ENCODE measurements at places on chromosomes 2 and 18.

DNA sequence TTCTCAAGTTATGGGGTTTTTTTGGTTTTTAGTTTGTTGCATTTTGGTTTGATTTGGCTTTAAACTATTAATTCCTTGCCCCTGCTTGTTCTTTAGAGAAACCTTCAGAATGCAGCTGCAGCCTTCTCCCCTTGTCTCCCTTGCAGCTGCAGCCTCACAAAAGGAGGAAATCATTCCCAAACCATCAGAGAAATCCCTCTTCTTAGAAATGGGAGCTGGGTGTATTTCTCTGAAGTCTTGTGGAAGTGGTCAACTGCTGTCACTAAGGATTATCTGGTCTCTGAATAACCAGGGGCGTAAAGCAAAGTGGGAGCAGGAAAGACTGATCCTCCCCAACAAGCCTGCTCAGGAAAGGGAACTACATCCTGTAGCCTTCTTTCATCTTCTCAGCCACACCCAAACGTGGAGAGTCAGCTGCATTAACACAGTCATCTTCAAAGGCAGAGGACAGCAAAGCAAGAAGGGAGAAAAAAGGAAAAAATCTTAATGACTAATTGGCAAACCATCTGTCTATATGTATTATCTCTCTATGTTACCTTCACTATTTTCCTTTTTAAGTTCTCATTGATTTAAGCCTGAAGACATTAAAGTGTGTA lies 1834.1 kb upstream of the PIK3C3 start:
- no peak for DNase-seq

DNA sequence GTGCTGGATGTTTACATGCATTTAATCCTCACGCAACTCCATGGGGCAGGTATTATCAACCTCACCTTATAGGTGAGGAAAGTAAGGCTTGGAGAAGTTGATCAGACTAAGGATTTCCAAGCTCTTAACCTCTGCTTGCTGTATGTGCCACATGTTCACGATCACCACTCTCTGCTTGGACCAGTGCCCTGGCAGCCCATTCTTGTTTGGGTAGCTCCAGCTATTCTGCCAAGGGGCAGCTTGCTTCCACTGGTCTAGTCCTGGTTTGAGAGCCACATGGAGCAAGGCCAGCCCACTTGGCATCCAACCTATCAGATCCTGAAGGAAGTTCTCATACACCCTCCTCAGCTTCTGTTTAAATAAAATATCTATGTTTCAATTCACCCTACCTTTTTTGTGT lies 14.3 kb downstream of the PLB1 start:
- DNase-seq: no peak

DNA sequence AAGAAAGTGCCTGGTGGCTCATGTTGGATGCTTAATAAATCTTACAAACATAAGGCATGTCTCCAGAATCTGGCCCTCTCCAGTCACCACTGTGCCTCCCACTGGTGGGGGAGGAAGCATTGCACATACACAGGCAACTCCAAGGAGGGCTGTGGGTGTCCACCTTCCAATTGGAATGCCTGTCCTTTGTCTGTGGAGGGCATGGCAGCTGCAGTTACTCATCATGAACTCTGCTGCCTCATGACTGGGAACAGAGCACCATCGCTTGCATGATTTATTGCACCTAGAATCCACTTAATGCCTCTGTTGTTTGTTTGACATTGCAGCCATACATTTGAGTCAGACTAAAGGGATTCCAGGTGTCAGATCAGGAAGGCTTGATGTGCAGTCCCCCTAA lies 278.9 kb downstream of the PRKCE start:
- DNase-seq: no peak

- no peak for DNase-seq
Measured at GRCh38 chr18:35176925-35177324, 63.9 kb upstream of the ZNF397 start.

- no peak for DNase-seq
Measured at GRCh38 chr2:209145941-209146681, 277.7 kb upstream of the MAP2 start.

DNA sequence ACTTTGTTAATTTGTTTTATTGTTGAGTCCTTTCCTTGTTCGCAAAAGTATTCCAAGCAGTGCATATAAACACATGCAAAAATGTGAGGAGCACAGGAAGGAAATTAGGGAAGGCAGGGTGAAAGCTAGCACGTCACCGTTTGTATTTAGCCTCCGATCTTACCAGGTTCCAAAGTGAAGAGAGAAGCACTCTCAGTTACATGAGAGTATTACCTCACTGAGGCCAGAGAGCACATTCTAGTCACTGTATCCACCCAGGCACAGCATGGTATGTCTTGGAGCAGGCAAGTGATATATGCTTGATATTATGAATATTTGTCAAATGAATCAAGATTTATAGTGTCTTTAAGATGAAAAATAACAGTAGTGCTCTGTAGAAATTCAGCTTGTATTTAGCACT lies 6.5 kb upstream of the TMEM182 start:
- DNase-seq: no peak

GRCh38 chr2:186328838-186329237 lies 157.2 kb upstream of the ZC3H15 start:
- no peak for DNase-seq

GRCh38 chr18:13513021-13513420 lies 213.3 kb downstream of the FAM210A start:
- no peak for DNase-seq

DNA sequence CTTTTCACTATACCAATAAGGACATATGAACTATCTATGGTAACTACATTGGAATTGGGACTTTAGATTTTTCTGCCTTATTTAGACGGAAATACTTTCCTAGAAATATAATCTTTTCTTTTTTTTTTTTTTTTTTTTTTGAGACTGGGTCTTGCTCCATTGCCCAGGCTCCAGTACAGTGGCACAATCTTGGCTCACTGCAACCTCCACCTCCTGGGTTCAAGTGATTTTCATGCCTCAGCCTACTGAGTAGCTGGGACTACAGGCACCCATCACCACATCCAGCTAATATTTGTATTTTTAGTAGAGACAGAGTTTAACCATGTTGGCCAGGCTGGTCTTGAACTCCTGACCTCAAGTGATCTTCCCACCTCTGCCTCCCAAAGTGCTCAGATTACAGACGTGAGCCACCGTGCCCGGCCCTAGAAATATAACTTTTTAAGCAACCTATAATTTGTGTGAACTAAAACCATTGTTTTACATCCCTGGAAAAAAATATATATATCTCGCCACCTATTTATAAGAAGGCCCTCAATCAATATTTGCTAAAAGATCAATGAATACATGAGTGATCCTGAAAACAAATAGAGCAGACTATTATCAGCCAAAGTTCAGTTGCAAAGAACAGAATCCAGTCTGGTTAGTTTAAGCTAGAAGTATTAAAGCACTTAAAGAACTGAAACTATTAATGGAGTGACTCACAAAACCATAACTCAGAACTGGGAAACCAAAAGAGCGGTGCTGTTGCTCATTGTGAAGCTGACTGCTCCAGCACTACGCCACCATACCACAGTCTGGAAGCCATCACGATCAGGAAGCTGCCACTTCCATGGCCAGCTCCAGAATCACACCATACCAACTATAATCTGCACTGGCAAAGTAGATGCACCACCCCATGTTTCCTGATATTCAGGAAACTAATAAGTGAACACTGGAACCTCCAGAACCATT lies 8.4 kb upstream of the HNRNPLL start:
- DNase-seq: no peak

DNA sequence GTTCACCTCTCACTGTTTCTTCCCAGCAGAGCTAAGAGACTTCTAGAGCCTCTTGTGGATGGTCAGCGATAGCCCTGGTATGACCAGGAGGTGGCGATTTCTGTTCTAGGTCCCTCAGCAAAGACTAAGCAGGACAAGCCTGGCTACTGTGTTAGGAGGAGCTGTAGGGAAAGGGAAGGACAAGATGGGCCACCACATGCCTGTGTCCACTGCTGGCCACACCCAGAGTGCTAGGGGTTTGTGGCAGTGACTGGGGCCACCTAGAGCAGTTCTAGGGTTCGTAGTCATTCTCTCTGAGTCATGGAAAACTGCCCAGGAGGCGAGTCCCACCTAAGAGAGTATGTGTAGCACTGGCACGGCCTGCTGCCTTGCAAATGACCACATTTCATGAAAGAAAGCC lies 179.4 kb downstream of the ALPK2 start:
- DNase-seq: no peak

- no peak for DNase-seq
Measured at GRCh38 chr2:57809230-57809629, 237.4 kb upstream of the VRK2 start.

DNA sequence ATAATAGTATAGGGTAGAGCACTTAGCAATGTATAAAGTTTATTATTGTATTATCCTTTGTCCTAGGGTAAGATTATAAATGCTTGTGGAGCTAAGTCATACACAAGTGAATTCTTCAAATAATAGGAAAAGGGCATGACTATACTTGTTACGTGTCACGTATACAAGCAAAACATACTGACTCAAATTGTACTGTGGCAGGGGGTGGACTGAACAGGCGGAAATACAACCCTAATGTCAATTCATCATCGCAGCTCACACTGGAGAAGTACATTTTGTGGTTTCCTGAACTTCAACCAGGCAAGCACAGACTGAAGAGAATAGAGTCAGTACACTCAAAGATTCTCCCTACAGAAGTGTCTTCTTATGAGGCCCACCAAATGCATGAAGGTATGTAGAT lies 201.0 kb downstream of the MBD2 start:
- no peak for DNase-seq

DNA sequence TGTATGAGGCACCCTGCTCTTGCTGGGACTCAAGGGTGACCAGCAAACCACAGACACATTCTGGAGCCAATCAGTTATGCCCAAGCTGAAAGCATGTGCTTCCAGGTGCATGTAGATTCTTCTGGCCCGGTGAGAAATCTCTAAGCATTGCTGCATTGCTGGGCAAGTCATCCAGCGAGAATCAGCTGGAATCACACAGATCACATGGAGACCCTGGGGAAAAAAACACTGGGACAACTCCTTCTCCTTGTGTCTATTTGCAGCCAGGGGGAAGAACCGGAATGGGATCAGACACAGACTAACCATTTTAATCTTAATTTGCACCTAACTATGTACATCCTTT lies 119.7 kb upstream of the KLF7 start:
- DNase-seq: no peak

DNA sequence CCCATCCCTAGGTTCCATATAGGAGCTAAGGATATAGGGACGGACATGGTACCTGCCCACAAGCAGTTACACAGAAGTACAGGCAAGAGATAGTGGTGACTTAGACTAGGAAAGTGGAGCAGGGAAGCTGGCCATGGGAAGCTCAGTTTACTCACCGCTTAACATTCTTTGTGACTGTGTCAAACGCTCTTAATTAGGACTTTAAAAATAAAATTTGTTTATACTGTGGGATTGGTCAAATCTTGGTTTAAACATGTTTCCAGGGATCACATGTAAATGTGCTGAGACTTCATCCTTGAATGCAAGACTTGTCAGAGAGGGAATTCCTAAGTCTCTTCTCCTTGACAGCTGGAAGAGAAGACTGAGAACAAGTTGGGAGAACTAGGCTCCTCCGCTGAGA lies 107.3 kb downstream of the MTCL1 start:
- no peak for DNase-seq

- DNase-seq: no peak
Measured at GRCh38 chr2:44168681-44169154, at the start of gene PPM1B. Gene PPM1B, plus strand, starts transcription at chr2:44168875. Its CDS starts 32,325 bp downstream, at chr2:44201200.

DNA sequence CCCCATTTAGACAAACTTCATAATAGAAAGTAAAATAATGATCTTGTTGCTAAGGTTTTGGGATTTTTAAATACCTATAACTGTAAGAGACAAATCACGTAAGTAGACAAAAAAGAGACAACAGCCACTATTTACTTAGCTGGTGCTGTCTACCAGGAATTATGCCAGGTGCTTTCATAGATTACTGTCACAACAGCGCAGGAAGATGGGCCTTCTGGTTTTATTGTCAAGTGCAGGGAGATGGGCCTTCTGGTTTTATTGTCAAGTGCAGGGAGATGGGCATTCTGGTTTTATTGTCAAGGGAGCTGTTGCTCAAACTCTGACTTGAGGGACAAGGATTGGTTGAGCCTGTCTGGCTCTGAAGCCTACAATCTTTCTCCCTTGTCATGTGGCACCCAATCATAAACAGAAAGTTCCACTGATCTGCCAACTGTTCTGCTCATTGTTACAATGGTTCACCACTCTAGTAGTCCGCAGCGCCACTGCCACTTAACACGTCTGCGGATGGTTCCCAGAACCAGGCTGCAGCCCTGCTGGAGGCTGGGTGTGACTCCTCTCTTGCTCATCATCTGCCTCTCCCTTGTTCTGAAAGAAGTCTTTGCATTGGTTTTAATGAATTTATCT lies 95.0 kb downstream of the RNF144A start:
- DNase-seq: no peak

DNA sequence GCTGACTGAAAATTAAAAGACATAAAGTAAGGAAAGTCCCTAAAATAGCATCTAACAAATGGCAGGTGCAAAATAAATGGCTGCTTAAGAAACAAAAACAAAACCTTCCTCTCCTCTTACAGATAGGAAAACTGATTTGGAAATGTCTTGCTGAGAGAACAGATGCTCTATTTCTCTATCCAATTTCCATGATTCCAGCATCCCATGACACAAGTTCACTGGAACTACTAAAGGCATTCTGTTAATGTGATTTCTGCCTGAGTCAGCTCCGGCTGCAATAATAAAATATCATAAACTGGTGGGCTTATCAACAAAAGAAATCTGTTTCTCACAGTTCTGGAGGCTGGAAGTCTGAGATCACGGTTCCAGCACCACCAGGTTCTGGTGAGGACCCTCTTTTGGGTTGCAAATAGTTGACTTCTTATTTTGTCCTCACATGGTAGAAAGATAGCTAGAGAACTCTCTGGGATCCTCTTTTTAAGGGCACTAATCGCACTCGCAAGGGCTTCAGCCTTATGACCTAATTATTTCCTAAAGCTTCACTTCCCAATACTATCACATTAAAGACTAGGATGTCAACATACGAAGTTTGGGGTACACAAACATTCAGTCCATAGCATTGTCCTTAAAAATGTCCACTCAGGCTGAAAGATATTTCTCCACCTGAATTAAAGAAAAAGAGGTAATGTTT lies 78.2 kb upstream of the GALNT3 start:
- DNase-seq: no peak

GRCh38 chr2:167355821-167356220 lies 467.5 kb downstream of the XIRP2 start:
- DNase-seq: no peak

Measured in ureter (tissue), 1 donor.